ENCODE measurements at places on chromosomes 16 and 17.

- DNase-seq, result no peak
Observed at GRCh38 chr16:57594531-57595031, 33.8 kb upstream of the ADGRG1 start.

- no peak for DNase-seq
Observed at GRCh38 chr17:51601622-51602261, 341.4 kb downstream of the UTP18 start.

- no peak for DNase-seq
Observed at GRCh38 chr17:41702712-41703111, 9.4 kb upstream of the GAST start.

DNA sequence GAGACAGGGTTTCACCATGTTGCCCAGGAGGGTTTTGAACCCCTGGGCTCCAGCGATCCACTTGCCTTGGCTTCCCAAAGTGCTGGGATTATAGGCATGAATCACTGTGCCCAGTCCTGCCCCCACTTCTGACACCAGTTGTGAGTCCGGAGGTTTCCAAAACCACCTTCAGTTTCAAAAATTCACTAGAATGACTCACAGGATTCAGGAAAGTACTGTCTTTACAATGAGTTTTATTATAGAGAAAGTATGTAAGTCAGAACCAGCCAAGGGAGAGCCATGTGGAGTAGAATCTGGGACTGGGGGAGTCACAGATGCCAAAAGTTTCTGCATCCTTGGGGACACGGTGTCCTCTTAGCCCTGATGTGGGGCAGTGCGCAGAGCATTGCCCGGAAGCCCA is 55.1 kb downstream of the PLD6 start:
- no peak for DNase-seq

DNA sequence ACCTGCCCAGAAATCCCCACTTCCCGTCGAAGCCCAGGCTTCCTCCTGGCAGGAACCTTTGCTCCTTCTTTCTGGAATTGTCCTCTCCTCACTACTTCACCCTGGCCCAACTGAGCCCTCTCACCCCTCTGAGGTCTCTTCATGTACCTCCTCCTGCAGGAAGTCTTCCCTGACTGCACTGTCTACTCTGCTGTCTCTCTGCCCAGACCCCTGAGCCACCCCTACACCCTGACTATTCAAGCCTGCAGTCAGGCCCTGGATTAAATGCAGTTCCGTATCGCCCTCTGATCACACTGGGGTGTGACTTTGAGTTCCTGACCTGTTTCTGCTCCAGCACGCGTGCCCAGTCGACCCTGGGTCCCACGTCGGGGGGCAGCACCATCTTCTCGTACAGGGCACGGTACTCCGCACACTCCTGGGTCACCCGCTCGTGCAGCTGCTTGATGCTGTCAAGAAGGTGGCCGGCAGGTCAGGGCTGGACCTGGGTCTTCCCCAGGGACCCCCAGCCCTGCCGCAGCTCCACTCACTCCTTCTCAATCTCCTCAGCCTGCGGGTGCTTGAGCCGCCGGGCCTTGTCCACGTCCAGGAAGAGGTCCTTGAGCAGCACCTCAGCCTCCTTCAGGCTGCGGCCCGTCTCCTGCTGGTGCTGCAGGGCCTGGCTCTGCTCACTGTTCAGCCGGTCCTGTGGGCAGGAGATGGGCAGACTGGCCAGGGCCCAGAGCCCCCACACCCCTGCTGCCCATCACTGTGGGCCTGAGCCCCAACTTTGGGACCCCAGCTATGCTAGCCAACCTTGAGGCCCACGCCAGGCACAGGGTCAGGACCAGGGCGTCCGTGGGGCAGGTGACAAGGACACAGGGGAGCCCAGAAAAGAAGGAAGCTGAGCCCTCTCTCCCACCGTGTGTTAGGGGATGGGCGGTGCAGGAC is 3.9 kb downstream of the EVPL start:
- no peak for DNase-seq

Measured in NCI-H2227 treated with DMSO at 0.1 percent for 48 hours (cell line).